Ecto neural progenitor cell (in vitro differentiated cells): ENCODE measurements at places on chromosomes 4 and X.
A peak's percentile ranks its signal among the peaks of the same experiment; 100 is the strongest.

GRCh38 chr4:54230484-54231418, 1.7 kb downstream of the PDGFRA start:
- DNase-seq: peak; percentile 66

GRCh38 chr4:135966936-135967335, 1565.4 kb downstream of the PCDH18 start:
- DNase-seq: no peak

GRCh38 chr4:18882468-18882867, 860.9 kb upstream of the LCORL start:
- no peak for DNase-seq

- DNase-seq: no peak
These were observed 20.3 kb upstream of the SOD3 start for GRCh38 chr4:24775032-24775605.

GRCh38 chr4:123649250-123649644, 252.7 kb downstream of the SPRY1 start:
- no peak for DNase-seq

DNA sequence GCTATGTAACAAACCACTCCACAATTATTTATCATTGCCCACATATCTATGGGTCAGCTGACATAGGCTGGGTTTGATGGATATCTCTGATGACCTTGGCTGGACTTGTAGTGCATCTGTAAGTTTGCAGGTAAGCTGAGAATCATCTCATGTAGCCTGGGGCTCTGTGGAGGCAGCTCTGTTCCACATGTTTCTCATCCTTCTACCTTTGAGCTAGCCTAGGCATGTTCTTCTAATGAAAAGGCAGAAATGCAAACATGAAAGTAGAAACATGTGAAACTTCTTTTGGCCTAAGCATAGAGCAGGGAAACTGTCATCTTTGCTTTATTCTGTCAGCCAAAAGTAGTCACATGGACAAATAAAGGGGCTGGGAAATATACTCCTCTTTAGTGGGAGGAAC, 18.2 kb downstream of the MRPL1 start:
- DNase-seq: no peak

- no peak for DNase-seq
These were observed 53.6 kb upstream of the RAP2C start for GRCh38 chrX:132272826-132273225.

DNA sequence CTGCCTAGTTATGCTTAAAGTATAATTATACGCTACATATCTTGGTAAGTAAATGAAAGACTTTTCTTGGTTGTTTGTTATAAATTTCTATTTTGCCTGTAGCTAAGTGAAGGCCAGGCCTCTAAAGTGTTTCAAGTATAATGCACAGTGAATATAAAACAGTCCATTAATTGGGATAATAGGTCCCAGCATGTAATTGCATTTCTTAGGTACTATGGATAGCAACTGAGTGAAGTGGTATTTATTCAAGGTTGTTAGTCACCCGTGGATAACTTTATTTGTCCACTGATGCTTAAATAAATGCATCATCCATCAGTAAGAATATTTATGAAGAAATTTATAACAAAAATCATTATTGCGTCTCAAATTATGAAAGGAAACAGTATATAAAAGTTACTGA, 59.1 kb downstream of the TEX13C start:
- no peak for DNase-seq

- DNase-seq: no peak
These were observed 39.2 kb upstream of the PDE5A start for GRCh38 chr4:119667802-119668201.
